ENCODE measurements at places on chromosomes 7 and 10.

DNA sequence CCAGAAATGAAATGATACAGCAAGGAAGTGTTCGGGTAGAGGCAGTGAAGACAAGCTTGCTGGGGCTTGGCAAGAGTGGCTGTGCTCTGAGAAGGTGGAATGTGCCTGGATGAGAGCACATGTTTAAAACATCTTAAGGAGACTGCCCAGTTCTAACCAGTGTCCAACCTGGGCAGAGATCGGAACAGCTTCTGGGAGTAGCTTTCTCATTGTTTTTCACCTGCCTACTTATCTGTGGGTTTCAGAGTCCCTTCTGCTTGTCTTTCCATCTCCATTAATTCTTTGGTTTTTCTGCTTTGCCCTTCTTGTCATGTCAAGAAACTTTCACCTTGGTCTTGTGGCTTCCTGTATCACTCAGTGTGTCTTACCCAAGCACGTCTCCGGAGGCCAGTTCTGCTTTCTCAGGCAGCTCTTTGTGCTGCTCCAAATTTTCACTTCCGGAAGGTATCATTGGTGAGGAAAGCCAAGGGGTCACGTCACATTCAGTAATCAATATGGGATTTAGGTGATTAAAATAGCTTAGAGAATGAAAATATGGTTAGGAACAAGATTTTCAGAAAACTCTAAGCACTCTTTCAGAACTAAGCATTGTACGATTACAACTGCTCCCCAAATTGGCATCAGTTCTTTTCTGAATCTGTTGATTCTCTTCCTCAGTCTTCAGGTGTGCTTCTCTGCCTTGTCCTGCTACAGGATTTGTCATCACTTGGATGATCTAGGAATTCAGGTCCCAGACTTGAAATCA lies 5.5 kb upstream of the LAMB4 start:
- no peak for DNase-seq

DNA sequence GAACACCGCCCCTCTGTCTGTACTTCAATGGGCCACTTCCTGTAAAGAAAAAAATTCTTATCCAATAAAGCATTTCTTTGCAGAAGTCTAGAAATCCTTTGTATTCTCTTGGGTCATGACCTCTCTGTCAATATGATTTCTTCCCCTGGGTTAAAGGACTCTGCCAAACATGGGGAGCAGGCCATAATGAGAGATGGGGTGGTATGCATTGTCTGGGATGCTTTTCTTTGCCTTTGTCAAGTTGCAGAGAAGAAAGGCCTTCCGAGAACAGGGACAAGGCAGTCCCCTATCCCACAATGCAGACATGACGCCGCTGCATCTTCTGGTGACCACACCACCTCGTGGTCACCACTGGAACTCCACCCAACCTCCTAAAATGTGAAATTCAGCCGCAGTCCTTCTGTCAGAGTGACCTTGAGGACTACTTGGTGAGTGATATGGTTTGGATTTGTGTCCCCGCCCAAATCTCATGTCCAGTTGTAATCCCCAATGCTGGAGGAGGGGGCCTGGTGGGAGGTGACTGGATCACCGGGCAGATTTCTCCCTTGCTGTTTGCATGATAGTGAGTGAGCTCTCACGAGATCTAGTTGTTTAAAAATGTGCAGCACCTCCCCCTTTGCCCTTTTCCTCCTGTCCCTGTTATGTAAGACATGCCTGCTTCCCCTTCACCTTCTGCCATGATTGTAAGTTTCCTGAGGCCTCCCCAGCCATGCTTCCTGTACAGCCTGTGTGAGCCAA lies 15.2 kb upstream of the FRMPD2 start:
- DNase-seq = no peak

- DNase-seq = no peak
Measured at GRCh38 chr10:103651783-103652476, 158.4 kb downstream of the NEURL1 start.

GRCh38 chr7:92843034-92843760 lies 6.8 kb upstream of the CDK6 start:
- DNase-seq = no peak

GRCh38 chr7:116316838-116317628 lies 106.7 kb downstream of the TES start:
- no peak for DNase-seq

DNA sequence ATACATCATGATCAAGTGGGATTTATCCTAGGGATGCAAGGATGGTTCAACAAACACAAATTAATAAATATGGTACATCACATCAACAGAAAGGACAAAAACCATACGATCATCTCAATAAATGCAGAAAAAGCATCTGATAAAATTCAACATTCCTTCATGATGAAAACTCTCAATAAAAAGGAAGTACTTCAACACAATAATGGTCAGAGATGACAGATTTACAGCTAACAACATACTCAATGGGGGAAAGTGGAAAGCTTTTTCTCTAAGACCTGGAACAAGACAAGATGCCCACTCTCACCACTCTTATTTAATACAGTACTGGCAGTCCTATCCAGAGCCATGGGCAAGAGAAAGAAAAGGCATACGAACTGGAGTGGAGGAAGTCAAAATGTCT lies 39.9 kb upstream of the PRR15 start:
- DNase-seq = no peak

DNA sequence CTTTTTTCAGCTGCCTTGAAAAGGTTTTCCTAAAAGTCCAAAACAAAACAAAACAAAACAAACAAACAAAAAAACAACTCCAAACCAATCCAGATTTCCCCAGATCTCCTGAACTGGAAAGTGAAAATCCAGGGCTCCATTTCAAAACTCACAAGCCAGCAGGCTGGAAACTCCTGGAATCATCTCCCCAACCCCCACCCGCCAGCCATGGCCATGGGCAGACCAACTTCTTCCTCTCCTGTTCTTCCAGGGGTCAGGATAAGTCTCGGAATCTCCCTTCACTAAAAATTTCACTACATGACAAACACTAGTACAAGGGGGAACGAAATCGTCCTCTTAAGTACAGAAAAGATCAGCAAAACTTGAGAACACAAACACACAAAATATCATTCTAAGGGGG lies 40.4 kb downstream of the GNA12 start:
- DNase-seq = no peak

GRCh38 chr7:16967300-16967811 lies 85.6 kb upstream of the AGR3 start:
- no peak for DNase-seq

- DNase-seq = no peak
Measured at GRCh38 chr10:91350651-91351081, 59.5 kb upstream of the HECTD2 start.

- DNase-seq = no peak
Measured at GRCh38 chr7:142414135-142414534, 156.3 kb upstream of the PRSS58 start.

- DNase-seq = no peak
Measured at GRCh38 chr7:35286422-35286821, 32.5 kb upstream of the TBX20 start.

DNA sequence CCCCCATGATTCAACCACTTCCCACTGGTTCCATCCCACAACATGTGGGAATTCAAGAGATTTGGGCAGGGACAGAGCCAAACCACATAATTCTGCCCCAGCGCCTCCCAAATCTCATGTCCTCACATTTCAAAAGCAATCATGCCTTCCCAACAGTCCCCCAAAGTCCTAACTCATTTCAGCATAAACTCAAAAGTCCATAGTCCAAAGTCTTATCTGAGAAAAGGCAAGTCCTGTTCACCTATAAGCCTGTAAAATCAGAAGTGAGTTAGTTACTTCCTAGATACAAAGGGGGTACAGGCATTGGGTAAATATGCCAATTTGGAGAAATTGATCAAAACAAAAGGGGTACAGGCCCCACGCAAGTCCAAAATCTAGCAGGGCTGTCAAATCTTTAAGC lies 272.9 kb downstream of the MAGI2 start:
- DNase-seq = no peak

GRCh38 chr7:157568770-157569584 lies 232.2 kb downstream of the DNAJB6 start:
- no peak for DNase-seq

- DNase-seq = no peak
Measured at GRCh38 chr7:80918399-80918798, 452 bp downstream of the SEMA3C start.

DNA sequence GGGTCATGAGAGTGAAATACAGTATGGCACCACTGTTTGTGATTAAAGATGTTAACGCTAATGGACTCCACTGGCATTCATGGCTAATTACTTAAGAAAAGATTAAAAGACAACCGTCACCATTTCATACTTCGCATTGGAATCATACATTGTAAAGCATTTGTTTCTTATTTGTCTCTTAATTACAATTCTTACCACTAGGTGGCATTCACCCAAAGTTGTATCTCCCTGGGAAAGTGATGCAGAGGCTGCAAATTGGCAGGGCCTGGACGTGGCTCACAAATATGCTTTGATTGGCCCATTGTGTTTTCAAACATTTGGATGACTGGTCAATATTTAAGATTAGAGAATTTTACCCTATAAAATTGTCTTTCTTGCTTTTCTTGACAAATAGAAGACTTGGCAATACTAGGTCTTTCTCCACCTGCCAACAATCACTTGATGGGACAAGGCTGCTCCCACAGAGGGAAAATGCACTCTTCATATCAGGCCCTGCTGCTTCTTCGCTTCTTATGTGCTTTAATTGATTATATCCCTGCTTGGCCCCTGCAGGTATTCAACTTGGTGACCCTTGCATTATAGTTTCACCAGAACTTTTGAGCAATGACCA lies 72.1 kb upstream of the STARD3NL start:
- no peak for DNase-seq

DNA sequence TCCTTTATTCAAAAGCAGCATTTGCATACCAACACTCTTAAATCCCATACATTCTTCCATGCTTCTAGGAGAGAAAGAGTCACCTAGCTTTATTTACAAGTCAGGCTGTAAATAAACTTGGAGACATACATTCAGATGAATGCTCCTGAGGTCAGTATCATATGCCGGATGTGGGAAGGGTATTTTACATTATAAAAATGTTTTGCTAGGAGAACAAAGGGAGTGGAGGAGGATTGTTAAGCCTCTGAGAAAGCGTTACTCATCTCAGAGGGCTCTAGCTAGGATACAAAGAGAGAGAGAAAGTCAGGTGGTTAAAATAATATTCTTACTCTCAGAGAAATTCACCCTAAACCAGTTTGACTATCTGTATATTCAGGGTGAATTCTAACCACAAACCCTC lies 300.9 kb upstream of the NPSR1 start:
- no peak for DNase-seq

DNA sequence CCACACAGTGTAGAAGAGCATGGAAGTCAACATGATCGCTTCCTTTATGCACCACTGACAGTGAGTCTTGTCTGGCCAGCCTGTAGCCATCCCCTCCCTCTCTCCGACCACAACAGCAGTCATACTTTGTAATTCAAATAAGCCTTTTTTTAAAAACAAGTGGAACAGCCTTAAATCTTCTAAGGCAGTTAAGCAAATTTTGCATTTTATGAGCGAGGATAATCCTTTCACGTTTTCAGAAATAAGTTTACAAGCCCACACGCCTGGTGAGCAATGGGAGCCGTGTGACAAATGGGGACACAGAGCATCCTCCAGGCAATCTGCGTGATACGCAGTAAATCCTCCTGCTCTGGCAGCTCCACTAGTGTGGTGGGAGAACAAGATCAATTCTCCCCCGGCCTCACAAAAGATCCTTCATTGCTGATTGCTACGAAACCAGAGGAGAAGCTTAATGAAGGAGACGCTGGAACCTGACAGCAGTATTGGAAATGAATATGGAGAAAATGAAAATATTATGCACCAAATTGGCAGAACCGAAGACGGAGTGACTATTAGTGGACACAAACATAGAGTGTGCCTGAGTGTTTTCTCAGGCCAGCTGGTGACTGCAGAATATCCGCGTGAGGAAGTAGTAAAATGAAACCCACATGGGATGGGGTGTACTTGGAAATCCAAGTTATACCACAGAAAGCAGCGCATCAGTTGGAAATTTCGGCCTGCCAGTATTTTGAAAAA lies 104.2 kb upstream of the CDCA7L start:
- DNase-seq = no peak

DNA sequence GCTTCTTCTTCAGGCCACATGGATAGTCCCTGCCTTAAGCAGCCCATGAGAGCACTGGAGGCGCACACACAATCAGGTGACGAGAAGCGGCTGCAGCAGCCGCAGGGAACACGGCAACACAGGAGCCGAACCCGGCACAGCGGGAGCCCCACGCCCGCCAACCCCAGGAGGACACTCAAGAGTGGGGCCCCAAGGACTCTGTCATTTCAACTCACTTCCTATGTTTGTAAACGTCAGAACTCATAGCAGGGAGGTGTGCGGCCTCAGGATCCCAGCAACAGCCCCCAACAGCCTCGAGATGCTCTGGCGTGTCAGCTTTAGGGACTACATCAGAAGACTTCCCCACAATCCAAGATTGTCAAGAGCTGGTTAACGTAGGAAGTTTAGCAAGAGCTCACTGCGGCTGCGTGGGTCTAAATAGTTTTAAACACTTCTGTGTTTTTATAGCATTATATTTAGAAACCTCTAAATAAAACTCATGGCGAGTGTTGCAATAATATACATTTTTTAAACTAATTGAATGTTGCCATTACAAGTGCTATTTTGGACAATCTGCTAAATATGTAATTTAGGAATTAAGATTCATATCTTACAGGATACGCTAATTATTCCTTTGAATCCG lies 123.4 kb downstream of the MAD1L1 start:
- DNase-seq = no peak

DNA sequence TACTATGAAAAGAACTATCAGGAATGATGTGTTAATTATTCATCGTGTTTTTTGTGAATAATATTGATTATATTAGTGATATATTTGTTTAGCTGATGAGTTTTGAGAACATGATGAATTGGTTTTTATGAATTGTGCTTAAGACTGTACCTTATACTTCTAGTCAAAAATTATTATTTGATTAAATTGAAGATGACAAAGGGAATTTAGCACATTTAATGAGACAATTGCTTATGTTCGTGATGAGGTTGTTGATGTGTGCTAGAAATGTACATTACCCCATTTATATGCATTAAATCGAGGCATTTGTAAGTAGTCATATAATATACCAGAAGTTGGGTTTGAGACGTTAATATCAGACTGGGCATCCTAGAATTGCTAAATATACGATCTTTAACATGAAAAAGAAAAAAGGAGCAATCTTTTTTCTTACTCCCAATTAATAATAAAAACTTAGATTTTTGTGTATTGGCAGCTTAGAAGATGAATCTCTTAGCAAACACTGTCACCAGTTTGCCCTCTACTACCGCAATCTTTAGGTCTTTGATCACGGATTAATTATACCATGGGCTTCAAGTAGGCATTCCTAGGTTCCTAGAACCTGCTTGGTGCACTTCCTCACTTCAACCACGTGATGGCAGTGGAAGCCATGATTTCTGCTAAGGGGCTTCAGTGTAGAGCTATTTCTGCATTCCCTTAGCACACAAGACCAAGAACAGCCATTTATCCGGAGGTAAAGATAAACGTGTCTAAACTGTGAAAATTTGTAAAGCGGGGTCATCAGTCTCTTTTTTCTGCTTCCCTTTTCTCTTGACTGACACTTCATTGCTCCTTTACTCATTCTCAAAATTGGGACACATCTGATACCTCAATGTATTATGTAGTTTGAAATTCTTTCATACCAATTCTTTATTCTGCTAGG lies 1.6 kb downstream of the KLHDC10 start:
- DNase-seq = no peak

GRCh38 chr10:102040305-102041050 lies 15.5 kb downstream of the ARMH3 start:
- DNase-seq = no peak
